Stimulated activated CD8-positive, alpha-beta memory T cell treated with anti-CD3 and anti-CD28 coated beads, Interleukin-2, amount 100 ng/mL, for 48 hours (primary cell): ENCODE measurements at places on chromosomes 3 and 15.
A peak's percentile ranks its signal among the peaks of the same experiment; 100 is the strongest.

DNA sequence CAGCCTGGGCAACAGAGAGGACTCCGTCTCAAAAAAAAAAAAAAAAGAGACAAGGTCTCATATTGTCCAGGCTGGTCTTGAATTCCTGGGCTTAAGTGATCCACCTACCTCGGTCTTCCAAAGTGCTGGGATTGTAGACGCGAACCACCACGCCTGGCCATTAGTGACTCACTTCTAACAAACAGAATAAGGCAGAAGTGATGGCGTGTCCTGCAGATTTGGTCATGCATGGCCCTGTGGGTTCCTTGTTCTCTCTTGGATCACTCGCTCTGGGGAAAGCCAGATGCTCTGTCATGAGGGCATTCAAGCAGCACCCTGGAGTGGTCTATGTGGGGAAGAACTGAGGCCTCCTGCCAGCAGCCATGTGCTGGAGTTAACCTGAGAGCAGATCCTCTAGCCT is 27.4 kb upstream of the TJP1 start:
- DNase-seq = no peak

- no peak for DNase-seq
These were observed 59.5 kb downstream of the BFSP2 start for GRCh38 chr3:133459400-133459799.

DNA sequence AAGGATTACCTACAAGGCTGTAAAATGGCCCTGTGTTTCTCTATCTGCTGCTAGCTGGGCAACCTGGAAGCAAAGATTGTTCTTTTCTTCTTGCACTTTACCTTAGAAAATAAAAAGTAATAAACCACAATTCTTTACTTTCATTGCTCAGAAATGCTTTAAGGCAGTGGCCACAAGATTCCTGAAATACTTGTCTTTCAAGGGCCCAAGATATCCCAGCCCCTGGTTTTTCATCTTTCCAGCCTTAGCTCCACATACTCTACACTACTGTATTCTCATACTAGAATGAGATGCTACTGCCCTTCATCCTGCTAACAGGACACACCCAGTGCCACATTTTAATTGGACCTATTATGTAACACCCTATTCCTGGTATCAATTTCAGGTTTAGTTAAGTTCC is 78.9 kb downstream of the GTF2E1 start:
- no peak for DNase-seq

- no peak for DNase-seq
These were observed 44.3 kb upstream of the EIF1B start for GRCh38 chr3:40265181-40265580.

- DNase-seq = no peak
These were observed 13.5 kb downstream of the OCA2 start for GRCh38 chr15:28085489-28086174.

DNA sequence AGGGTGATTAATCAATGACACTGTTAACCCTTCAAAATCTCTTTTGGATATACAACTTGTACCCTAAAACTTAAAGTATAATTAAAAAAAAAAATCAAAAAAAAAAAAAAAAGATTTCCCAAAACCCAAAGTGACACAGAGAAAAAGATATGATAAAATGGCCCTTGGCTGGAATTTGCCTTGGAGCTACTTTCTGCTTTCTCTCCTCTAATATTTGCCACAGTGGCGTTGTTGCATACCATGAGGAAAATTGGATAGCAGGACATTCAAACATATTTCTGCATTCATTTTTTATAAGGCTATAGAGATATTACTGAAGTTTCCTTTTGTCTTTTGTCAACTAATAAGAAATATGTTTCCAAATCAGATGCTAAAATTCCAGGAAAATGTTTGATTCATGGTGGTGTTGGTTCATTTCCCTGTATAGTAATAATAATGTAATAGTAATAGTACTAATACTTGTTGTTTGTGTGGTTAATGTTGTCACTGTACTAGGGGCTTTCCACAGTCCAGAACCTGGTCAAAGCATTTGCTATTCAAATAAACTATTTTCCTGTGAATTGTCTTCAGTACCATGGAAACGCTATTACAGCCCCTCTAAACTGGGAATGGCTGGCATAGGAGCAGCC is 441.3 kb upstream of the THBS1 start:
- DNase-seq = no peak

DNA sequence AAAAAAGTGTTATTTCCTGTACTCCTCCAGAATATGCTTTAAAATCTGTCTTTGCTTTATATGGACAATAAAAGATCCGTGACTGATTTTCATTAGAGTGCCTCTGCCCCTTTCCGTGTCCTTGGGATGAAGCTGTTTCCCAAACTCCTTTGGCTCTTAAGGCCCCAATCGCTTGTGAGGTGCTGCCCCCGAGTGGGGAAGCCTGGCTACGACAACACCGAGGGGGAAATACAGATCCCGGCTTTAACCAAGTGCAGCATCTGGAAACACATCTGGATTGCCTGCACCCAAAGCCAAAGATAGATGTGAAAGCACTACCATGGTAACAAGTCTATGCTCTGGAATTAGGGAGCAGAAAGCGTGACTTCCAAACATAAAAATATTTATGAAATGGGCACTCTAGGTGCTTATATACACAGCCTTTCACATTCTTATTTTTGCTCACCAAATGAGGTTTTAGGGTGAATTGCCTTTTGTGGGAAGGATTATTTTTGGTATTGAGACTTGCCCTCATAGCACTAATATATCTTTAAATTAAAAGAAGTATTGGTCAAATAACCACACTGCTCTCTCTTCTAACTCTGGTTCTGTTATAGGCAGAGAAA is 40.6 kb upstream of the ADCY5 start:
- DNase-seq = peak; percentile 11

DNA sequence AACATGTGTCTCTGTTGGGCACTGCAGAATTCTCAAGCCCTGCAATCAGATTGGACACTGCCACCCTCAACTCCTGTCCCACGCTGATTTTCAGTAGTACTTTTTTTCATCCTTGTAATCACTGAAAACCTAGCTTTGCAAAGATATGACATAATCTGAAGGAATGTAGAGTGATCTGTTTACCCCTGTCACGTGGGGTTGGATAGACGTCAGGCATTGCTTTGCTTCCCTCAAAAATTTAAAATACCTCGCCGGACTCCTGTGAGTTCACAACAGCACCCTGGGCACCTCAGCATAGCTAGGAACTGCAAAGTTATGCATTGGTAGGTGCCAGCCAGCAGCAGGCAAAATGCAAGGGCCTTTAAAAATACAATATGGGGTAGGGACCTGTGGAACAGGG is 71.1 kb upstream of the OXTR start:
- DNase-seq = no peak

DNA sequence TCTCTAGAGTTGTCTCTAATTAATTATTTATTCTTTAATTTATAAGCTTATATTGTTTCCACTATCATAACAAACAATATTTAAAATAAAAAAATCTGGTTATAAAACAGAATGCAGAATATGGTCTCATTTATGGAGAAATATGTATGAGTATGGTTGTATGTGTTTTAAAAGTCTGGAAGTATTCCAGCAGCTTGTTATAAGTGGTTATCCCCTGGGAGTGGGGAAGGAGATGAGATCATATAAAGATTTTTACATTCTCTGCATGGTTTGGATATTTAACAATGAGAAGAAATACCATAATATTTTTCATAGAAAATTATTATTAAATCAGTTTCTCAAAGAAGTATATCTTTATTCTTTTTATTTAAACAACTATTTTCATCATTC is 135.4 kb upstream of the MB21D2 start:
- no peak for DNase-seq

- no peak for DNase-seq
These were observed 204.6 kb downstream of the CACNA2D3 start for GRCh38 chr3:54326951-54327350.

DNA sequence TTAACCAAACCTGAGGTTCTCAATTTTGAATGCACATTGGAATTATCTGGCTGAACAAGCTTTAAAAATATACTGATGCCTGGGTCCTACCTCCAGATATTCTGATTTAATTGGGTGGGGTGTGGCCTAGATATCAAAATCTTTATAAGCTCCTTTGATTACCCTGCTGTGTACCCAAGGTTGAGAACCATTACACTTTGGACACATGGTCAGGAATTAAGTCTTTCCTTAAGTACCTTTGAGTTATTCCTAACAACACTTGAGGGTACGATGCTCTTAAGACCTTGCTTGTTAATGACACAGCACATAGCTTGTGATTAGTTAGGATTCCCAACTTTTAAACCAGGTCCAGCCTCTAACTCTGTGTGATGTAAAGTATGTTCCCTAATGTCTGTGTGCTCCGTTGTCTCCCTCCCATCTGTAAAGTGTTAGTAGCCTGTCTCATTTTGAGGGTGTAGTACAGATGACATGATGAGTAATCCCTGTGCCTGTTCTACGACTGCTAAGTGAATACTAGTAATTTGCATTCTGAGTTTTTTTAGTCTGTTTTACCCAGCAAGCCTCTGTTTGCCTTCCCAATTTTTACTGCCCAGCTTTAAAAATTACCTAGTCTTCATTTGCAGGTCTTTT is 154.9 kb downstream of the KLHL25 start:
- DNase-seq = no peak

GRCh38 chr3:143429628-143430514 is 310.3 kb downstream of the CHST2 start:
- no peak for DNase-seq

GRCh38 chr3:47342151-47342550 is 38.7 kb upstream of the PTPN23 start:
- DNase-seq = no peak

GRCh38 chr3:189771842-189772450 is 140.8 kb downstream of the TP63 start:
- DNase-seq = no peak

GRCh38 chr3:78139166-78139565 is 1099.3 kb downstream of the ROBO2 start:
- no peak for DNase-seq

- no peak for DNase-seq
These were observed 49.2 kb downstream of the SLC41A3 start for GRCh38 chr3:126034481-126035361.

DNA sequence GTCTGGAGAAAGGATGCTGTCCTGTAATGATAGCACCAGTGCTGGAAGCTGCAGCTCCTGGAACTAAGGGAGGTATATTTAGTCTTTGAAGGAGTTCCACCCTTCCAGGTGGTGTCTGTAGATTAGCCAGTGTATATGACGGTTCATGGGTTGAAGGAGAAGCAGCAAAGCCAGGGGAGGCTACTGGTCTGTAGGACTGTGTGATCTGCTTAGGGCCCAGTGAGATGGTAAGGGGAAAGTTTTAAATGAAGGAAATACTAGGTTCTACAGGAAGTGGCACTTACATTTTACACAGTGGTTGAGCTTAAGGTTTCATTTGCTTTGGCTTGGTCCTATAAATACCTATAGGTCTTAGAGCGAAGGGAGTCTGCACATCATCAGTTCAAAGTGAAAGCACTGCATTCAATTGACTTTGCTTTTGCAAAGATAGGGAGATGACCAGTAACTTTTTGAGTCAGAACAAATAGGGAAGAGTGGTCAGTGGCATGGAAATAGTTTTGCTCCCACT is 5.6 kb downstream of the SLC25A38 start:
- DNase-seq = no peak

GRCh38 chr3:171432548-171432947 is 27.7 kb downstream of the TNIK start:
- DNase-seq = no peak

DNA sequence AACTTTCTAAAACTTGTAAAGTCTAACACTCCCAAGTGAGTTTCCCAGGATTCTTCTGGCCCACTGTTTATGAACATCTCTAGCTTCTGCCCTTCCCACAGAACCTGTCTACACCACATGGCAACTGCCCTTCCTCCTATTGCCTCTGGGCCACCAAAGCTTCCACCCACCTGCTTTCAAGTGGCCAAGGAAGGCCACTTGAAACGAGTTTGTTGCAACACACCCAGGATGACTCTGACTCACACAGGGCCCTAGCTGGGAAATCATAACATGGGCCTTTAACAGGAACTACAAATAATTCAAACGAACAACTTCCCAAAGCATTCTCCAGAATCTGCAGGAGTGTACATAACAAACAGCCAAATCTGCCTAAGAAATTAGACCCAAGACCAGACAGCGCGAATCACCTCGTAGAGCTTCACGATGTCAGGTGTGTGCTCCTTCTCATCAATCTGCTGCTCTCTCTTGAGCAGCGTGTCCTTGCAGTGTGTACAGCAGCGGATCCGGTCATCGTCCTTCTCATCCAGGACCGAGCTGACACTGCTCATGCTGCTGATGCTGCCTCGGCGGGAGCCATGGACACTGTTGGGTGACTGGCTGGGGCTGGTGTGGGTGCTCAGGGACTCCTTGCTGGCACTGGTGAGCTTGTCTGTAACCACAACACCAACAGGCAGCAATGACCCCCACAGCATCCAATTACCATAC is 16.8 kb downstream of the RBSN start:
- no peak for DNase-seq

- no peak for DNase-seq
These were observed 8.0 kb upstream of the OXTR start for GRCh38 chr3:8777201-8777977.

DNA sequence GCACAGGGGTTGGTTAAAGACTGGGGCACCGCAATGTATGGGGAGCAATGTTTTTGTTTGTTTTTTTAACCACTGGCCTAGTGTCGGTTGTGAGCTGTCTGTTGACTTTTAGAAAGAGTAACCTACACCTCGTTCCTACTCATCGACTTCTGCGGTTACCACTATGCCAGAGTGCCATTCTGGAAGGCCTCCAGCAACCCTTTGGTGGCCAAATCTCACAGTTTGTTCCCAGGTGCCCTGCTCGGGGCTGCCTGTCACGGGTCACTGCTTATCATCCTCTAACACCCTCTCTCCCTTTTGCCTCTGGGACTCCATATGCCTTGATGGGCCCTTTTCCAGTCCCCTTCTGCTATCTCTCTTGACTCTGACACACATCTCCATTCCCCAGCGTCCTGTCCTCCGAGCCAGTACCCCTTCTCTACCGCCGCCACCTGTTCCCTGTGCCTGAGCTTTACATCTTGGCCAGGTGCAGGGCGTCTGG is 290.4 kb upstream of the C2CD4B start:
- no peak for DNase-seq

GRCh38 chr15:51390241-51390965 is 48.9 kb downstream of the GLDN start:
- DNase-seq = no peak

GRCh38 chr15:69451951-69452691 is 497 bp upstream of the RPLP1 start:
- no peak for DNase-seq

- DNase-seq = no peak
These were observed 492.4 kb downstream of the FHIT start for GRCh38 chr3:60758831-60759230.

- no peak for DNase-seq
These were observed 226.6 kb downstream of the ALCAM start for GRCh38 chr3:105593315-105593714.

GRCh38 chr3:13494463-13495350 is 14.6 kb downstream of the HDAC11 start:
- no peak for DNase-seq

DNA sequence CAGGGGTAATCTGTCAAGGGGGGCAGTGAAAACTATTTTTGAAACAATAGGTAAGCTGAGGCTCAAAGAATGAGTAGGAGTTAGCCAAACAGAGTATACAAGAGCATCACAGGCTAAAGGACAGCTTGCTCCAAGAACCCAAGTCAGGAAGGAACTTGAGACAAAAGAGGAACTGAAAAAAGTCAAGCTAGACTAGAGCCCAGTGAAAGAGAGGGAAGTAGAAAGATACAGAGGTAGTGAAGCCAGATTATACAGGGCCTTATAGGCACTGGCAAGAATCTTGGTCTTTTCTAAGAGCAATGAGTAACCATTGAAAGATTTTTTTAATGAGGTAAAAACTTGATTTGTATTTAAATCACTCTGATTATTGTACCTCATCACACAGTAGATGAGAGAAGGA is 69.9 kb downstream of the FILIP1L start:
- no peak for DNase-seq

GRCh38 chr3:112982710-112983109 is 7.8 kb upstream of the CD200R1 start:
- DNase-seq = no peak
